ENCODE measurements at places on chromosomes 3 and 15. TPM values are rescaled to one million over a fixed set of nuclear protein-coding genes. Genes with fewer than 3 reads are reported as not detected.
A peak's percentile ranks its signal among the peaks of the same experiment; 100 is the strongest.

Gene GNAI2
- total RNA-seq: 71.3 TPM

Gene GOLGA6A
- 0.64 TPM for total RNA-seq

GRCh38 chr15:44009038-44009437, 182.2 kb downstream of the WDR76 start:
- H3K27me3 ChIP-seq: no peaks in the 10 kb centered on the region
- H3K4me3 ChIP-seq: no peak overlapping the region
- no peak overlapping the region for H3K27ac ChIP-seq
- H3K36me3 ChIP-seq: no peaks in the 10 kb centered on the region
- no peaks in the 10 kb centered on the region for H3K4me1 ChIP-seq
- no peak for DNase-seq

DNA sequence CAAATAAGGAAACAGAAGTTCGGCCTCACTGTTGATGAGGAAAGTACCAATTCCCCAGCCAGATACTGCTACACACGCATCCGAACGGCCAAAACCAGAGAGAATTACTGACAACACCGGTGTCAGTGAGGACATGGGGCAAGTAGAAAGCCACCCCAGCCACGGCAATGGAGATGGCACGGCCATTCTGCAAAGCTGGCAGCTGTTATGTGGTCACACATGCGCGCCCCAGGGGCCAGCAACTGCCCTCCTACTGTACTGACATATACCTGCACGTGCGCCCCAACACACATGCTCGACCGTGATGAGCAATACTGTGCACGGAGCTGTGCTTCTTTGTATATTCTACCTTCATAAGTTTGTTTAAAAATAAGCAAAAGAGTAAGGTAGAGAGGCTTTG, 217.4 kb downstream of the ADAMTS17 start:
- no peak overlapping the region for H3K27ac ChIP-seq
- no peak for DNase-seq
- no peaks in the 10 kb centered on the region for H3K27me3 ChIP-seq
- H3K4me1 ChIP-seq: no peaks in the 10 kb centered on the region

- peaks cover 3% of the 10 kb centered on the region for H3K4me1 ChIP-seq
- peaks cover 5% of the 10 kb centered on the region for H3K27me3 ChIP-seq
- no peaks in the 10 kb centered on the region for H3K36me3 ChIP-seq
- peak overlapping the region; percentile 52 for H3K27ac ChIP-seq
These were observed 304.0 kb upstream of the TLE3 start for GRCh38 chr15:70401709-70402108.

DNA sequence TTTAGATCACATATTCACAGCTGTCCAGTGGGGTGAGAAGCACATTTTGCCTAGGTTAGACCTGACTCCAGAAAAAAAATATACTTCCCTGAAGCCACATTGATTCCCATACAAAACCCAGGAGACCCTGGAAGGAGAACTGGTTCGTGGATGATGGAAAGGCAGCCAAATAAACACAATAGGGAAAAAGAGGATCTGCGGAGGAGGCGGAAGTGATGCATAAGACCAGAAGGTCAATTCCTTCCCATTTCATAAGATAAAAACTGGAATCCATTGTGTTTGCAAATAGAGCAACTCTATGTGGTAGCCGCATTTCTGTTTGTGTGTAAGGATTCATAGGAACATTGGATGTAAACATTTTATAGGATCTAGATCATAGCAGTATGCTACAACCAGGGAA, 781.9 kb upstream of the GRM7 start:
- no peak overlapping the region for H3K27ac ChIP-seq
- no peaks in the 10 kb centered on the region for H3K4me1 ChIP-seq

GRCh38 chr3:157120071-157120892, 39.7 kb downstream of the CCNL1 start:
- H3K4me1 ChIP-seq: no peaks in the 10 kb centered on the region
- no peak for DNase-seq
- peaks cover 4% of the 10 kb centered on the region for H3K27me3 ChIP-seq
- H3K27ac ChIP-seq: no peak overlapping the region

GRCh38 chr15:87293031-87293430, 963.5 kb downstream of the NTRK3 start:
- H3K27me3 ChIP-seq: no peaks in the 10 kb centered on the region
- H3K4me1 ChIP-seq: no peaks in the 10 kb centered on the region
- no peaks in the 10 kb centered on the region for H3K36me3 ChIP-seq
- H3K4me3 ChIP-seq: no peak overlapping the region

Gene GPR176
- total RNA-seq: 1.3 TPM

Gene SPATA12
- not detected for total RNA-seq

Gene SLC15A2
- 2.3 TPM for total RNA-seq

DNA sequence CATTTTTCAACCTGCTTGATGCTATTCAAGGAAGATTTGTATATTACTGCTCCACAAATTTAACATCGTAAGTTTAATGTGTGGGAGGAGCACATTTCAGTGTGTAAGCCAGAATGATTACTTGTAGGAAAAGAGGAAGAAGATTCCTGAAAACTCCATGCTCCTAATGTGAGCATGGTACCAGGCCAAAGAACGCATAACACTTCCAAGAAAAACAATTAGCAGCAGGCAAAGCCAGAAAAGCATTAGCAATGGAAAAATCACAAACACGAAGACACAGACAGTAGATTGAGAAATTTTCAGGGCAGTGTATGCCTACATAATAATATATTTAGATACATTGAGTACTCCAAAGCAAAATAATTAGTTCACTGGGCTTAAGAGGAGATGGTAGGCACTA, 96.6 kb upstream of the CBLB start:
- H3K36me3 ChIP-seq: no peaks in the 10 kb centered on the region
- no peaks in the 10 kb centered on the region for H3K27me3 ChIP-seq
- H3K27ac ChIP-seq: no peak overlapping the region
- peaks cover 15% of the 10 kb centered on the region for H3K4me1 ChIP-seq
- DNase-seq: no peak
- no peak overlapping the region for H3K4me3 ChIP-seq

DNA sequence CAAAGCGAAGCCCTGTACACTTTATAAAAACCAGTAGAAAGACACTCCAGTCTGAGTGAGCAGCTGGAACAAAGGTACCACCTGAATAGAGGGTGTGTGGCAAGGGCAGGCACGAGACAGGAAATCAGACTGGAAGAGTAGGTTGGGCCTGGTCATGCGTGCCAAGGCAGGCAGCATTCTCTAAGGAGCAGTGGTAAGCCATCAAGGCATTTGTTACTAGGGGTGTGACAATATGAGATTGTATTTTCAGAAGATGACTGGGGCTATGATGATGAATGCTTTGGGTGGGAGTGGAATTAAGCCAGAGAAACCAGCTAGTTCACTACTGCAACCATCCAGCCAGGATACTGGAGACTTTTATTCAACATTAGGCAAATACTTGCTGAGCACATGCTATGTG, 5.0 kb downstream of the JMJD7 start:
- peaks cover 82% of the 10 kb centered on the region for H3K4me1 ChIP-seq
- H3K36me3 ChIP-seq: peaks cover 36% of the 10 kb centered on the region
- H3K27ac ChIP-seq: peak overlapping the region; percentile 84
- DNase-seq: no peak
- H3K27me3 ChIP-seq: no peaks in the 10 kb centered on the region
- no peak overlapping the region for H3K4me3 ChIP-seq

Gene PPP2R3A
- 52.7 TPM for total RNA-seq

Gene TM6SF1
- total RNA-seq: 2.0 TPM

DNA sequence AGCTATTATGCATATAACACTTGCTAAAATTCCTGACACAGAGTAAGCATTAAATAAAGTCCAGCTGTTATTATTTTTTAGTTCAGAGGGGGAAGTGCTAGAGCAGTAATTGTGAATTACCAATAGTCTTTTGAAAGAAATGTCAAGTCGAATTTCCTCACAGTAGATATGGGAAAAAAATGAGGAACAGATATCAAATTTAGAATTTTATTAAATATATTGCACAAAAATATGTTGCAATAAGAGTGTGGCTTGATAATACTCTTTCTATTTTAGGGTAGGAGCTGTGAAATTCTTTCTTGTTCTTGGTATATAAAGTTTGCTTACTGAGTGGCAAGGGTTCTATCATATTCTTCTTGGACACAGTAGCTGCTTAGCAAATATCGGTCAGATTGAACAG, 181.3 kb downstream of the NFKBIZ start:
- no peak for DNase-seq
- no peaks in the 10 kb centered on the region for H3K4me1 ChIP-seq
- no peak overlapping the region for H3K27ac ChIP-seq
- H3K4me3 ChIP-seq: no peak overlapping the region

- no peaks in the 10 kb centered on the region for H3K4me1 ChIP-seq
- DNase-seq: no peak
- H3K27ac ChIP-seq: no peak overlapping the region
- no peak overlapping the region for H3K4me3 ChIP-seq
- H3K36me3 ChIP-seq: no peaks in the 10 kb centered on the region
- no peaks in the 10 kb centered on the region for H3K27me3 ChIP-seq
These were observed 44.9 kb downstream of the APBA2 start for GRCh38 chr15:28930476-28931291.

GRCh38 chr3:88093266-88093665, 34.2 kb downstream of the ZNF654 start:
- no peak overlapping the region for H3K27ac ChIP-seq
- H3K4me1 ChIP-seq: no peaks in the 10 kb centered on the region
- H3K36me3 ChIP-seq: peaks cover 12% of the 10 kb centered on the region
- H3K27me3 ChIP-seq: no peaks in the 10 kb centered on the region

- no peak overlapping the region for H3K27ac ChIP-seq
- no peak overlapping the region for H3K4me3 ChIP-seq
- H3K27me3 ChIP-seq: peaks cover 4% of the 10 kb centered on the region
- DNase-seq: no peak
These were observed 16.0 kb upstream of the MINDY4B start for GRCh38 chr3:150921209-150921608.

GRCh38 chr15:33296050-33296449, 14.7 kb upstream of the RYR3 start:
- no peaks in the 10 kb centered on the region for H3K36me3 ChIP-seq
- no peak overlapping the region for H3K27ac ChIP-seq

DNA sequence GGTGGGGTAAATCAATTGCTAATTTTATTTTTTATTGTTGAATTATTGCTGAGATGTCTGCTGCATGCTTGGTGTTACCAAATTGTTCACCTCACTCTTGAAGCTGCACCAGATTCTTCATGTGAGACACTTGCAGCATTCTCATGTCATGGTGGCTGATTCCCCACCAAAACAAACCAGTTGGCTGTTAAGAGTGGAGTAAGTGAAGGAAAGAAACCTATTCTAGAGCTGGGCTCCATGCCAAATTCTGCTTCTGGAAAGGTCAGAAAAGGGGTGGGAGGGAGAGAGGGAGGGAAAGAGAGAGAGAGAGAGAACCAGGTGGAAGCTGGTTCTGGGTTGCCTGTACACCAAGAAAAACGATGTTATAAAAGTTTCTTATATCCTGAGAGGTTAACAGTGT, 317.5 kb upstream of the THRB start:
- DNase-seq: no peak
- H3K4me1 ChIP-seq: no peaks in the 10 kb centered on the region
- no peak overlapping the region for H3K27ac ChIP-seq
- no peaks in the 10 kb centered on the region for H3K27me3 ChIP-seq
- no peaks in the 10 kb centered on the region for H3K36me3 ChIP-seq

- H3K4me1 ChIP-seq: no peaks in the 10 kb centered on the region
- no peaks in the 10 kb centered on the region for H3K36me3 ChIP-seq
- no peaks in the 10 kb centered on the region for H3K27me3 ChIP-seq
- DNase-seq: no peak
These were observed 10.1 kb downstream of the AADACL2 start for GRCh38 chr3:151743855-151744254.

- H3K4me1 ChIP-seq: peaks cover 38% of the 10 kb centered on the region
- H3K4me3 ChIP-seq: no peak overlapping the region
- H3K27me3 ChIP-seq: no peaks in the 10 kb centered on the region
- H3K36me3 ChIP-seq: no peaks in the 10 kb centered on the region
- DNase-seq: no peak
These were observed 193.4 kb downstream of the PDZRN3 start for GRCh38 chr3:73431183-73431900.

GRCh38 chr3:8891774-8892173, 71.5 kb downstream of the RAD18 start:
- no peaks in the 10 kb centered on the region for H3K27me3 ChIP-seq
- peaks cover 30% of the 10 kb centered on the region for H3K36me3 ChIP-seq
- H3K27ac ChIP-seq: no peak overlapping the region

Gene ERC2
- total RNA-seq: not detected

Gene GPX1
- total RNA-seq: 116 TPM

GRCh38 chr3:55571216-55571813, 84.2 kb upstream of the WNT5A start:
- DNase-seq: no peak
- no peak overlapping the region for H3K27ac ChIP-seq
- H3K4me3 ChIP-seq: no peak overlapping the region
- H3K36me3 ChIP-seq: no peaks in the 10 kb centered on the region
- no peaks in the 10 kb centered on the region for H3K27me3 ChIP-seq

Data from suprapubic skin (tissue), 4 donors.